ENCODE measurements at places on chromosomes 5 and 9.

DNA sequence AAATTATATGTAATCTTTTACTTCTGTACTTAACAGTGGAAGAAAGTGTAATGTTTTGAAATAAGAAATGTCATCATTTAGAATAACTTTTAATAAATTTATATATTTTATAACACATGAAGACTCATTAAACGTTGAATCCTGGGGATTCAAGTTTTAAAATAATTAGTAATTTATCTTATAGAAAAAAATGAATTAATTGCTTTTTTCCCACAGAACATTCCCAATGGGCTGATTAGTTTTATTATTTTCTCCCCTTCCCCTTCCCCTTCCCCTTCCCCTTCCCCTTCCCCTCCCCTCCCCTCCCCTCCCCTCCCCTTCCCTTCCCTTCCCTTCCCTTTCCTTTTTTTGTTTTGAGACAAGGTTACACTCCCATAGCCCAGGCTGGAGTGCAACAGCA, 79.7 kb downstream of the MRPS30 start:
- no peak for DNase-seq

GRCh38 chr9:96232539-96233241, 69.3 kb downstream of the HSD17B3 start:
- DNase-seq: no peak

- DNase-seq: no peak
Measured at GRCh38 chr9:105191508-105192121, 52.8 kb upstream of the SLC44A1 start.

DNA sequence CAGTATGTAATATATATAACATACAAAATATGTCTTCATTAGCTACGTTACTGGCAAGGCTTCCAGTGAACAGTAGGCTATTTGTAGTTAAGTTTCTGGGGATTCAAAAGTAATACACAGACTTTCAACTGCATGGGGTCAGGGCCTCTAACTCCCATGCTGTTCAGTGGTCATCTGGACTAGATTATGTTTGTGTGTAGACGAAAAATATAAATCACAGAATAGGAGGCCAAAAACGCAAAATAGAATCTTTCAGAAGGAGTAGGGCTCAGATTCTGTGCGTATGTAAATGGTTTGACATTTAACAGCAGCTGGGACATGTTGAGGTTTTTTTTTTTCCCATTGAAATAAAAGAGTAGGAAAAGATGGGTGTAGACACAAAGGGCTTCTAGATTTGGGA, 1048.7 kb upstream of the WWC1 start:
- DNase-seq: no peak

DNA sequence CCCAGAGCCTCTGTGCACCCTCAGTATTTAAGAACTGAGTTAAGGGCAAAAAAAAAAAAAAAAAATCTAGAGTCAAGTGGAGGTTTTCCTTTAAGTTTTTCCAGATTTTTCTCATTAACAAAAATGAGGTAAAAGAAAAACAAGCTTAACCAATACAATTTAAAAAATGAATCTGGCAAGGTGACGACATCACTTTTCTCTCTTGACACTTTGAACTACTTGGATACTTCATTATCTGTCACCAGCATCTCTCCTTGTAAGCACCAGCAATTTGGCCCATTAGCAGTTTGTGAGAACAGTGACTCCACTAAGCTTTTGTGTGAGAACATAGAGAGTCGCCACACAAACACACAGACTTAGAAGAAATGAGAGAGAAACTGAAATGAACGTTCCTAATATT, 345.7 kb upstream of the SLC30A5 start:
- no peak for DNase-seq

DNA sequence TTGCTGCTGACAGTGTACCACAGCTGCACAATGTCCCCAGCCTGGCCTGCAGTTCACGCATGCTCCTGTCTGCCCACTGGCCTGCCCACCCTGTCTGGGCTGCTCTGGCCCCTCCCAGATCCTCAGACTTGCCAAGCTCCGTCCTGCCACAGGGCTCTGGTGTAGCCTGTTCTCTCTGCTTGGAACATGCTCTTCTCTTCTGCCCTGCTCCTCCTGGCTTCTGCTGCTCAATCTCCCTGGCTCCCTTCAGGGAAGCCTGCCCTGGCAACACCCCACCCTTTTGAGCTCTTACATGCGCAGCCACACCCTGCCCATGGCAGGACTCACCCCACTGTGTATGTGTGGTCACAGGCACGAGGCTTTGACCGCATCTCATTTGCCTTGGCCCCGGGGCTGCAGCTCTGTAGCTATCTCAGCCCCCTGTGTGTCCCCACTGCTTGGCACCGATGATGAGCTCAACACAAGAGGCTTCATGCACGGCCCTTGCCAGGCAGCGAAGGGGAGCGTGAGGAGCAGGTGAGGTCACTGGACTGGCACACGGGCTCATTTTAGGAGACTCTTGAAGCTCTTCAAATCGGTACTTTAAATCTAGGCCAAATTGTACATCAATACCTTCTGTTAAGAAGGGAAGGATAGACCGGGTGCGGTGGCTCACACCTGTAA, 20.4 kb upstream of the BRD3 start:
- DNase-seq: no peak

Data from stimulated activated CD8-positive, alpha-beta memory T cell treated with anti-CD3 and anti-CD28 coated beads, Interleukin-15, amount 100 ng/mL, for 4 hours (primary cell).